ENCODE measurements at places on chromosomes 2 and 18.

- no peak overlapping the region for H3K27ac ChIP-seq
- H3K27me3 ChIP-seq = no peaks in the 10 kb centered on the region
- no peak overlapping the region for H3K4me3 ChIP-seq
- no peaks in the 10 kb centered on the region for H3K36me3 ChIP-seq
- DNase-seq = no peak
Observed at GRCh38 chr2:122815120-122815519, 1059.7 kb downstream of the TSN start.

DNA sequence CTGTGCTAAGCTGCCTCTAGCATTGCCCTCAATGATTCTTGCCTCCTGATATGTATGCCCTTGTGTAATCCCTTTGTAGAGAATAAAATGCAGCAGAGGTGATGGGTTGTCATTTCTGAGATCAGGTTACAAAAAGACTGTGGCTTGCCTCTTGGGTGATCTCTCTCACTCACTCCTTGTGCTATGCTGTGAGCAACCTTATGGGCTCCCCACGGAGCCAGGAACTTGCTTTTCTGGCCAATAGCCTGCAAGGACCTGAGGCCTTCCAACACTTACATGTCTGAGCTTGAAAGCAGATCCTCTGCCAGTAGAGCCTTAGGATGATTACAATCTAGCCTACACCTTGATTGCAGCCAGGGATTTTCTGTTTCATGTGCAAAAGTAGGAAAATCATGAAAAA lies 123.1 kb upstream of the XIRP2 start:
- DNase-seq = no peak
- H3K36me3 ChIP-seq = no peaks in the 10 kb centered on the region
- no peak overlapping the region for H3K4me3 ChIP-seq
- no peak overlapping the region for H3K27ac ChIP-seq
- H3K27me3 ChIP-seq = no peaks in the 10 kb centered on the region

GRCh38 chr2:138335036-138335435 lies 166.5 kb upstream of the SPOPL start:
- peaks cover 12% of the 10 kb centered on the region for H3K4me1 ChIP-seq
- no peak for DNase-seq

- H3K36me3 ChIP-seq = peaks cover 11% of the 10 kb centered on the region
- peaks cover 51% of the 10 kb centered on the region for H3K4me1 ChIP-seq
- H3K4me3 ChIP-seq = no peak overlapping the region
Observed at GRCh38 chr18:3726238-3726951, 276.4 kb downstream of the TGIF1 start.

DNA sequence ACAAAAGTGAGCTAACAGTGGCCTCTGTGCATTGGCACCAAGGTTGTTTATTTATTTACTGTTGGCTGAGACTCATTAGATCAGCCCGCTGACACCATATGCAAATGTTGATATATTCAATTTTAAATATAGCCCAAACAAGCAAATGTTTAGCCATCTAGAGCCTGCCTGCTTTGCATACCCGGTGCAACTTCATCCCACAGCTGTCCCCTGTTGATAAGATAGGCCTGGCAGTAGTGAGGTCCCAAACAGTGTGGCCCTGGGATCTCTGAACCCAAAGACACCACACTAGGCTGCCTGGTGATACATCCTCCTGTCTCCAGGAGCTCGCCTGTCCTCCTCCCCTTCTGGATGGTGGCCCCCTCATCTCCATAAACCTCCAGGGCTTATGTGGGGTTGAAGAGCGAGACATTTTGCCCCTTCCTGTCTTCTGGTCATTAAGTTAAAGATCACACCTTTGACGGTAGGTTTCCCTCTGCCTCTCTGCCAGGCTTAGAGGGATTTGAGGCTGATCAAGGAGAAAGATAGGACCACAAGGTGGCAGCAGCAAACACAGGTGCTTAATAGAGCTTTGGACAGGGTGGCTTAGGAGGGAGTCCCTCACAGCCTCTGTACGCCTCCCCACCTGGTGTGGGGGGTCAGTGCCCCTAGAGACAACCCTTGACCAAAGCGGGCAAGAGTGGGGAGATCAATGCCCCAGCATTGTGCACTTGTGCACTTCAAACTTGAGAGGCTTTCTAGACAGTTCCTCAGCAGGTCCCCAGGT lies 23.7 kb upstream of the MYO5B start:
- H3K27ac ChIP-seq = no peak overlapping the region
- peaks cover 27% of the 10 kb centered on the region for H3K27me3 ChIP-seq
- peaks cover 3% of the 10 kb centered on the region for H3K36me3 ChIP-seq
- H3K4me1 ChIP-seq = no peaks in the 10 kb centered on the region

- H3K36me3 ChIP-seq = peaks cover 12% of the 10 kb centered on the region
- peaks cover 9% of the 10 kb centered on the region for H3K27me3 ChIP-seq
- H3K4me1 ChIP-seq = peaks cover 6% of the 10 kb centered on the region
- no peak overlapping the region for H3K4me3 ChIP-seq
Observed at GRCh38 chr18:21489119-21489750, 111.3 kb downstream of the ESCO1 start.

GRCh38 chr2:38039121-38039910 lies 36.6 kb downstream of the CYP1B1 start:
- H3K36me3 ChIP-seq = peaks cover 6% of the 10 kb centered on the region
- no peak overlapping the region for H3K27ac ChIP-seq
- peaks cover 16% of the 10 kb centered on the region for H3K4me1 ChIP-seq
